ENCODE measurements at places on chromosomes 3 and 15. TPM values are rescaled to one million over a fixed set of nuclear protein-coding genes. Genes with fewer than 3 reads are reported as not detected.

DNA sequence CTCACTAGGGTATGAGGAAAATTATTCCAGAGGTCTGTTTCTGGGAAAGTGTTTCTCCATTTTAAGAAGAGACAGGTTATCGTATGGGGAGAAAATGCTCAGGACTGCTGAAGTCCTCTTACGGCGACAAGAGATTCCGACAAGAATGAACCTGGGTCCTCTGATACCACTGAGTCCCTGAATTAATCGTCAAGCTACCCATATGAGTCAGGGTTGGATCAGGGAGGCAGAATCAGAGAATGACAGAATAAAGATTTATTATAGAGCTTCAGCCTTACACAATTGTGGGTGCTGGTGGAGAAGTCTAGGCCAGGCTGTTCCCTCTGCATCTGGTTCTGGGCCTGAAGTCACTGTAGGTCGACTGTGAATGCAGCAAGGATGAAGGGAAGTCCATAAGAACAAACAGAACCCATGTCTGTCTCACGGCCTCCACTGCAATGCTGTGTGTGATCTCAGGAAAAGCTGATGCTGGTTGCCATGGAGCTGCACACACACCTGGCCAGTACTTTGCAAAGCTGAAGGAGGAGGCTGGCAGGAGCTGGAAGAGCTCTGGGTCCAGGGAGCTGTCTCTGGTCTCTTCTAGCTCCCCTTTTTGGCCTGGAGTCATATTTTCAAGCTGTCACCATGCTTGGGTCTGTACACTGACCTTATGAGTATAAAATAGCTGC lies 83.9 kb downstream of the HHLA2 start:
- no peak for DNase-seq

GRCh38 chr15:39172380-39173281 lies 408.2 kb upstream of the THBS1 start:
- DNase-seq: peak; percentile 74

The PDZRN3 gene
- 81.9 TPM for total RNA-seq

DNA sequence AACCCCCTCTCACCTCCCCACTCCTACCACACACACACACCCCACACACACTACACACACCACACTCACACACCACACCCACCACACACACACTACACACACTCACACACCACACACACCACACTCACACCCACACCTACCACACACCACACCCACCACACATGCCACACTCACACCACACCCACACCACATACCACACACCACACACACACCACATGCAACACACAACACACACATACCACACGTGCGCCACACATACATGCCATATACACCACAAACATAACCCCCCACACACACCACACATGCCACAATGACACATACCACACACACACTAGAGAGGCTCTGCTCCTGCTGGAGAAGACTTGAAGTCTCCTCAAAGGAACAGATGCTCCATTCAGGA lies 5.9 kb upstream of the ITPKA start:
- DNase-seq: no peak

- peak; percentile 53 for DNase-seq
Measured at GRCh38 chr3:156448300-156448699, 106.6 kb downstream of the SSR3 start.

DNA sequence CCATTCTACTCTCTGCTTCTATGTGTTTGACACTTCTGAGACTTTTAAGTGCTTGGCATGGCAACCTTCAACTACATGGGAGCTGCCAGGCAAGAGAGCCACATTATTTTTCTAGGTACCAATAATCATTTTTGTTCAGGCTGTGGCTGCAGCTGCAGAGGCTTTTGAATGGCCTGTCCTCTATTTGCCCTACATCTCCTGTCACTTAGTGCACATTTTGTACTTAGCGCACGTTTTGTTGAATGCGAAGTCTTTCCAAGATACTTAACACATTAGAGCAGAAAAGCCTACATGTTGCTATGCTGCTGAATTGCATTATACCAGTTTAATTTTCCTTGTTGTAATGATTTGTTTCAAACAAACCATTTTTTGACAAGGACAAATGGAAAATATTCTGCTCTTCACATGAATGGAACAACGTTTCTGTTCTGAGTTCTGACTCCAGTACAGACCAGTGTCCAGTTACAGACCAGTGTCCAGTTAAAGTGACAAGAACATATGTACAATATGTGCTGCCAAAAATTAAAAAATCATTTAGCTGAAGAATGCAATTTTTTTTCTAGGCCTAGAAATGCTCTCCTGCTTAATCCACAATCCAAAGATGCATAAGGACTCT lies 113.9 kb downstream of the ABI3BP start:
- no peak for DNase-seq

DNA sequence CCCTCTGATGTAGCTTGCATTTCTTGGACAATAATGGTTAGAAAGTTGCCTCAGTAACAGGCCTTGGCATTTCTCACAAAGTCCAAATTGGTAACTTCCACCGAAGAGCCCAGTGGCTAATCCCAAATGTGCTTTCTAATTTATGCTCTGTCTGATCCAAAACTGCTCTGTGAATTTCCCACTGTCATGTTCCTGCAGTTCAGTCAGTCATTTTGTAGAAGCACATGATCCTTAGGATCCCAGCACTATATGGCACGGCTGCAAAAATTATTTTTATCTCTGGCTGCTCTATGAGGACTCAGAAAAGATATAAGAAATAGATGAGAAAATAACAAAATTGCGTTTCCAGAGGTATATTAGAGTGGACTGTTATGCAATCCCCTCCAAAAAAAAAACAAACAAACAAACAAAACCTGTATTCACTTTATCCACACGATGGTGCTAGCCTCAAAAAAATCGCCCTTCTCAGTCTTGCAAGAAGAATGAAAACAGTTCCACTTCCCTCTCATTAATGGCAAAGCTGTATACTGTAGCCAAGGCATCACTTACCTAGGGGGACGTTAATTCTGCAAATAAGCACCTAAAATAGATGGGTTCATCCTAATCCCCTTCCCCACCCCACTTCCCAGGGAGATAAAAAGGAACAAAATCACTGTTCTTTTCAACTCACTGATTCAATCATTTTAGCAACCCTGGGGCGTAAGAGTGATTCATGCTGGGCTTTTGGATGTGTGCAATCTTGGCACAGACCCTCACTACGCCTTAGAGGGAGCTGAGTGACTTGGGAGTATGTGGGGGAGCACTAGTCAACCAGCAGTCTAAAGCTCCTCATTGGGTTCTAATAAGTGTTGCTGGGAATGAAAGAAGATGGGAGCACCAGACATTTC lies 61.3 kb downstream of the TMCO5A start:
- DNase-seq: peak; percentile 84

- DNase-seq: no peak
Measured at GRCh38 chr3:181493423-181493822, 218.3 kb upstream of the SOX2 start.

DNA sequence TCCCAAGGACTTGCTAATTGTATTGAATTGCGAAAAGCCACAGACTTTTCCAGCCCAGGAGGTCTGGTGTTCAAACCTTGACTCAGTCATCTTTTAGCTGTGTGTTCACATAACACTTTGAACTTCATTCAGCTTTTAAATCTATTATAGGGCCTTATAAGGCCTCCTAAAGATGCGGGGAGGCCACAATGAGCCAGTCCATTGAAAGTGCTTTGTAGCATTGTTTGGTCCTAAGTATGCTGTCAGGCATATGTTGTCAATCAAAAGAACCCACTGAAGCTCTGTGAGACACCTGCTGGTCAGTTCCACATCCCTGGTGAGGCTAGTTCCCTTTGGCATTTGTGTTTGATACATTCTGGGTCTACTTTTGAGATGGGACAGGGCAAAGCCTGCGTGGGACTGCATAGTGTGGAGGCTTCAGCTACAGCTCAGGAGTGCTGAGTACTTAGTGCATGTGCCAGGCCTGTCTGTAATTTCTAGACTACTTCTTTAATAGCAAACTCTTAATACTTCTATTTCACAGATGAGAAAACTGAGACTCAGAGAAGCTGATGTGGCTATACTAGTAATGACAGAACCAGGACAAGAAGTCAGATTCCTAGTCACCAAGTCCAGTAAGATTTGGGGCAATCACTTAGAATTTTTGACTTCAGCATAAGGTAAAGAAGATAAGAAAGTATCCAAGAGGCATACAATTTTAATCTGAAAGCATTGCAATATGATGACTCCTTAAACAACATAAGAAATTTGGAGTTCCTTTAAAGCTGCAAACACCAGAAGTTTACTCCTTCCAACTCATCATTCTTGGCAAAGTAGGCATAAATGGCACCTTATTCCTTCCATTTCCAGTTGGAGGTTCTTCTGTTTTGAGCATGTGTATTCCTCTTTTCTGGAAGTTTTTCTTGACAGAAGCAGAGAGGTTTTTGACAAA lies 213.0 kb downstream of the PDCD6IP start:
- no peak for DNase-seq

DNA sequence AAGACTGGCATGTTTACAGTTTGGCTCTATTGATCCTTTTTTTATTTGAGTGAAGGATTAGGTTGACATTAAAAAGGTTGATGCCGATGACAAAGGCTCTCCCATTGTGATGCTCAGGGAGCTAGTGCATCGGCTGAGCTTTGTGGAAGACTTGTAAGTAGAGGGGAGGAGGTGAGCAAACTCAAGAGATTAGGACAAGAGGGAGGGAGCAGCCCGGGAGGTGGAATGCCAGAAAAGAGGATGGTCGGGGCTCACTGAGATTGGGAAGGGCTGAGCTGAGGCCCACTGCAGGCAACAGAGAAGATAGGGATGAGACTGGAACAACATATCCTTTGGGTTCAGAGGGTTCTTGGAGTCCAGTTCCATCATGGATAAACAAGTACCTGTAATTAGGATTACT lies 26.5 kb upstream of the PSMD6 start:
- no peak for DNase-seq

DNA sequence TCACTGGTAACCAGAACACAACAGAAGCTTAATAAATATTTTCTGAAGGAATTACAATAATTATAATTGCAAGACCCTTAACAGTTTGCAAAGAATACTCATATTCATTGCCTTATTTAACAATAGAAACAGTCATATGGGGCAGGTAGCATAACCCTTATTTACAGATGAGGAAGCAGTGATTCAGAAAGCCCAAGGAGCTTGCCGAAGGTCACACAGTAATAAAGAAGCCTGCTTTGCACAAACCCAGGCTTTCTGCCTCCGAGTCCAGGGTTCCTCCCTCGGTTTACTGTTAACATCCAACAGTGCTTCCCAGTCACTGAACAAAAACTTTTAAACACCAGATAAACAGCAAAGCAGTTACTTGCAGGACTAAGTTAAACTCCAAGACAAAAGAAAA lies 35.3 kb downstream of the SRGAP3 start:
- no peak for DNase-seq

The DUOXA2 gene
- total RNA-seq: not detected

The CCR1 gene
- not detected for total RNA-seq

Measured in cardiac muscle cell (in vitro differentiated cells and primary cell).